Germinal center (tissue), 1 donor: ENCODE measurements at places on chromosomes 5 and 9.

DNA sequence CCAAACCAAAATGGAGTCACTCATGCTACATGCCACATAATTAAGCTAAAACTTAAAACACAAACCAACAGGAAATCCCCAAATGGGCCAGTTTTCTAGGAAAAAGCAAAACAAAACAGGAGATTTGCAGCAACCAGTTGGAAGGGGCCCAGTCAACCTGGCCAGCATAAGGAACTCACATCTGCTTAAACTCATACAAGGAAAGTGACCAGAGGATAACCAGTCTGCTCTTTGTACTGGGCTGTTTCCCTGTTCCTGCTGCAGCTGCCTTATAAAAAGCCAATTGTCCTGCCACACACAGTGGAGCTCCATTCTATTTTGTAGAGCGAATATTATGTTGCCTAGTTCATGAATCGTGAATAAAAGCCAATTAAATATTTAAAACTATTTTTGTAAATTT, 29.5 kb upstream of the PTPDC1 start:
- no peak for DNase-seq

DNA sequence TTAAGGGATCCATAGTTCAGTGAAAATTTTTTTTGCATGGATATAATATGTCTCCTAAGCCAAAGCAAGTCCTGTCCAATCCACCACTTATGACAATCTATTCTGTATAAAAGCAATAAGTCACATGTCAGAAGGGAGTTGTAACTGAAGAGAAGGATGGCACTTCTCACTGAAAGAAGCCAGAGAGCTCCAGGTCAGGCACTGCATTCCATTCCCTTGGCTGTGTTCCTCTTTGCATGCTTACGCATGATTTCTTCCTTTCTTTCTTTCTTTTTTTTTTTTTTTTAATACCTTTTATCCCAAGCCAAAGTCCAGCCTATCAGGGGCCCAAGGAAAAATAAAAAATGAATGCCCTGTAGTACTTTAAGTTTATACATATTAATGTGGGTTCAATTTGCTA, 39.8 kb downstream of the MAMDC2 start:
- DNase-seq, result no peak

DNA sequence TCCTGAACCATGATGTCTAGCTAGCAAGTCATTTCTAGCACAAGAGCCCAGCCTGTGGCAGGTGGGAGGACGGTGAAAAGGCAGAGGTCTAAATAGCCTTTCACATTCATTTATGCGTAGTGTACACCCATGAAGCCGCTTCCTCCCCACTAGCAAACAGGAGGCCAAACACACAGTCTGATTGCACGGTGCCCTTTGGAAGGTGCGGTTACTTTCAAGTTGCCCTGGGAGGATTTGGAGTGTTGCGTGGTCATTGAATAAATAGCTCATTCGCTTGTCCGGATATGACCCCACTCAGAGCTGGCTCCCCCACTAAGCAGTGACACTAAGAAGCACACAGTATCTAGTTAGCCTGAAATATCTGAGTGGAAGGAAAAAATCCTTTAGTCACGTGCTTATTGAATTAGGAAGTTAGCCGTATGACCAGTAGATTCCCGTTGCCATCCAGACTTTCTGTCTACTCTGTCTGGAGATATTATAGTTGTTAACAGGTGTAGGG, 664 bp upstream of the ARSB start:
- DNase-seq, result peak; percentile 46

DNA sequence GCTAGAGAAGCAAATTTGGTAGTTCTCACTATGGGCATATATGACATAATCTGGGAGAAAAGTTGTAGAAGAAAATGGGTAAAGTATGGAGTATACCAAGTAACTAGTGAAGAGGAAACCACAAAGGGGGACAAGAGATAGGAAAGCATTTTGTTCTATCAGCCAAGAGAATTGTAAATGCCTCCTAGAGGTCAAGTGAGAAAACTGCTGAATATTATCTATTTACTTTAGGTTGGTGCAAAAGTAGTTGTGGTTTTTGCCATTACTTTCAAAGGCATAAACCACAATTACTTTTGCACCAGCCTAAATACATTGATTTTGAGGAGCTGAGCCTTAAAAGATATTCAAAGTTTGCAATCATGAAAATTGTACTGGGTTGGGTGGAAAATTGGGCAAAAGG, 126.7 kb upstream of the GRHPR start:
- DNase-seq, result no peak

DNA sequence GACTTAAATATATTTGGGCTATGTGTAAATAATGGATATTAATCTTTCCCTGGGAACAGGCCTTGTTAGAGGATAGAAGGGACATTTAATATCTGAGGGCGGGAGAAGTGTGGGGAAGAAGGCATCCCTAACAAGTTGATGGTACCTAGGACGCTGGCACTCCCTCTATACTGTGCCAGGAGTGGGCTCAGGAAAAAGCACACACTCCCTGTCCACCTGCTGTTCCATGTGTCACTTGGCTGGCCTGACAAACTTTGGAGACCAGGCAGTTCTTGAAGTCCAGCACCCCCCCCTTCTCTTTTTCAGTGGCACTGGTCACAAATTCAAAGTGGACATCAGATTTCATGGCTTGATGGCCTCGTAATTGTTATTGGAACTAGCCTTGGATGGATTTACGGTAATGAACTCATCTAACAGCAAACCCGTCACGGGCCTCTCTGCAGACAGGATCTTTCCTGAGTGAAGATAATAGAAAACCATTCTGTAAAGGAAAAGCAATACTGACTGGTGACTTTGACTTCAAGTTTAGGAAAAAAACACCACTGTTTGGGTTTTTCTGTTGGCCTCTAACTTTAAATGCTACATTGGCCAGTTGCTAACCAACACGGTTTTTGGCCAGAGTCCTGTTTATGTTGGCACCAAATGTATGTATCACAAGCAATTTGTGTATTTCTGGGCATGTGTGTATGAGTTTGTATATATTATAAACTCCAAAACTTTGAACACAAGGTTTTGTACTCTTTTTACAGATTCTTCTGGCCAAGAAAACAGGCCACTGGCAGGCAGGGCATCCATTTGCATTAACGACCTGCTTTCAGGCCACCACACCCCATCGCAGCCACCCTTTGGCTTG, 552.6 kb downstream of the CCDC171 start:
- no peak for DNase-seq

GRCh38 chr9:126861707-126862103, 1.3 kb downstream of the ZBTB34 start:
- no peak for DNase-seq

- no peak for DNase-seq
Measured at GRCh38 chr9:113568081-113568435, 104.5 kb downstream of the RGS3 start.

DNA sequence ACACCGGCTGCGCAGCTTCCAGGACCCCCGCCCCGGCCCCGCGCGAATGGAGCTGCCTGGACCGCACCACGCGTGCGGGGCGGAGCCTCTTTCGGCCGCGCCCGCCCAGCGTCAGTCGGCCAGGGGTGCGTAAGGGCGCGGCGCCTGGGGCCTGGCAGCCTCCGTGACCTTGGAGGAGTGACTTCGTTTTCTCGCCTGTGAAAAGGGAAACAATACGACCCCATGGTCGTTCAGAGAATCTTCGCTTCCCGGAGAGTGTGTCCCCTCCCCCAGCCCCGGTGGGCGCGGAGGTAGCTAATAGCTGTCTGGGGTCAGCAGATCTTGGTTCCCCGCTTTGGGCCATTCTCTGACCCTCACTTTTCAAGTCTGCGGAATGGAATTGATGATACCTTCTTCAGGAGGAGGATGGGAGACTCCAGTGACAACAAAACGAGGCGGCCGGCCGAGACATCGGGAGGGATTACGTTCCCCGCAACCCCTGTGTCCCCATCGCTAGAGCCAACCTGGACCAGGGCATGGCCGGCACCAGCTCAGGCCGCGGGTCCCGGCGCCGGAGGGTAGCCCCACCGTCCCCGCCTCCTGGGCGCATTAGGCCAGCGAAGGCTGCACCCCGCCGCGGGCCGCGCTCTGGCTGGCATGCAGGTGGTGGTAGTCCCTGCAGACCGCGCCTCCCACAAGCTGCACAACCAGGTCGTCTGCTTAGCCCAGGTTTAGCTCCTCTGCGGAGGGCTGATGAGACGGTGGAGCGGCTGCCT, 5.5 kb upstream of the CDHR2 start:
- peak; percentile 56 for DNase-seq

- DNase-seq, result peak; percentile 64
Measured at GRCh38 chr5:142145106-142145900, 36.7 kb downstream of the NDFIP1 start.

GRCh38 chr9:129586685-129587084, 34.2 kb downstream of the C9orf50 start:
- DNase-seq, result no peak

- no peak for DNase-seq
Measured at GRCh38 chr5:95181644-95182043, 103.2 kb downstream of the MCTP1 start.

DNA sequence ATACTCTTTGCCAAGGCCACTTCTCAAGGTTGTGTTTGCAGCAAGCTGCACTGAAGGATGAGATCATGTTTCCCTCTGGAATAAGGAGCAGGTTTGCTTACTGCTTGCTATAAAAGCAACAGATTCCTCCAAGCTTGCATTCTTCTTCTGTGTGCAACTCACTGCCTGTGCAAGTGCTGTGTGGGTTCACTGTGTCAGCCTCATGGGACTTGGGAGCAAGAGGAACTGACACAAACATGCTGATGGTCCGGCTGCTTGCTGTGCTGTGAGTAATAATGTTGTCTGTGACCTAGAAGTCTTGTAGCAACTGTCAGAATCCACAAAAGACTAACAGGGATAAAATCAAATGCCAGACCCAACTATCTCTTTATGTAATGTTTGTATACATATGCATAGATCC, 33.6 kb upstream of the SHC3 start:
- no peak for DNase-seq

GRCh38 chr5:62198421-62198820, 107.6 kb upstream of the KIF2A start:
- no peak for DNase-seq

GRCh38 chr9:78029551-78030295, 1.9 kb downstream of the GNAQ start:
- no peak for DNase-seq

GRCh38 chr5:168580227-168580508, 1.0 kb upstream of the PANK3 start:
- DNase-seq, result no peak

- DNase-seq, result no peak
Measured at GRCh38 chr5:135027266-135027696, 6.7 kb downstream of the PITX1 start.

GRCh38 chr9:19922476-19923118, 133.8 kb upstream of the SLC24A2 start:
- no peak for DNase-seq

GRCh38 chr9:76027861-76028260, 137.4 kb downstream of the PCSK5 start:
- no peak for DNase-seq

DNA sequence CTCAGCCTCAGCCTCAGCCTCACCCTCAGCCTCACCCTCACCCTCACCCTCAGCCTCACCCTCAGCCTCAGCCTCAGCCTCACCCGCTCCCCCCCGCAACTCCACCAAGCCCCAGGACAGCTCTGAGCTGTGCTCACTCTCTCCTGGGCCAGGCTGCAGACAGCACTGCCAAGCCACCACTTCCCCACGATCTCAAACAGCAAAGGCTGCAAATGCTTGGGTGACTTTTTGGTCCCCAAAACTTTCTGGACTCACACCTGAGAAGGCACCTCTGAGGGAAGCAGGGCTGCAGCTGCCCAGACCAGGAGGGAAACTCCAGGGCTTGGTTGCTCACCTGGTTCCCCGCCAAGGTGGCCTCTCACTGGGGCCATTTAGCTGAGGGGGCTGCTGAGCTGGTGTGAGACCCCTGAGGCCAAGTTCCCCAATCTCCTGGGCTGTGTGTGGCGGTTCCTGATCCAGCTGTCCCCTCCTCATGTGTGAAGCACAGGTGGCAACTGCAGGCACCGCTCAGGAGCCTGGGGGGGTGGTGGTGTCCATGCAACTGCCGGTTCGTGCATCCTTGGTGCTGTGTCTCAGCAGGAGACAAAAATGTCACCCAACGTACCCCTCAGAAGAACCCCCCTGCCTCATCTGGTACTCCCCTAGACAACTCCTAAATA, 17.8 kb downstream of the MRPL36 start:
- no peak for DNase-seq

DNA sequence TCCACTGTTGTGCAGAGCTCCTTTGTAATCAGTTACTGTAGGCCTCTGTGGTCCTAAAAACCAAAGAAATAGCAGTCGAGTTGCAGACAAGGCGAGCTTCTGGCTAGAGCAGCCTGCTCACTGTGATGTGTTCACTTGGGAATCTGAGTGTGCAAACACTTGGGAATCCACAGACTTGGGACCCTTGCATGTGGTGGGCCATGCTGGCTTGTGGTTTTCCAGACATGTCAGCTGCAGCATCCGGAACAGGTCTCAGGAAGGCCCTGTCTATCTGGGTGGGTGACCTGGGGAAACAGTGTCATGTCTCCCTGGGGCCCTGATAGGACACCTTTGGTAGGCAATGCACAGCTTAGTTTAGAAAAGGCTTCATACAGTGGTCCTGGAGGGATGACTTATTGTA, 66.4 kb downstream of the WWC1 start:
- DNase-seq, result no peak

DNA sequence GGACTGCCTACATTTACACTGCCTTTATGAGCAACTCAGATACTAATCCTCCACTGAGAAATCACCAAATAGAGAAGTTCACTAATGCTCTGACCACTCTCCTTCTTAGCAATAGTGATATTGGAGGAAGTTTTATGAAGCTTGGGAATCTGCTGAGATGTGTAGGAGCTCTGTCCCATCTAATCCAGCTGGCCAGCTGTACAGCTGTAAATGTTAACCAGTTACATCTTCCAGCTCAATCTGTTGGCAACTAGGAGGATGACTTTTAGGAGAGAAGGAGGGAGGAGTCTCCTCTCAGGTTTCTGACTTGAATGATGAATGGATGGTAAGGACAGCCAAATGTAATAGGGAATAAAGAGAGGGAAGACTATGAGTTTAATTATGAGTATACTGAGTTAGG, 36.3 kb upstream of the LRRC19 start:
- DNase-seq, result no peak

- no peak for DNase-seq
Measured at GRCh38 chr9:76741524-76741923, 22.7 kb upstream of the PCA3 start.

- no peak for DNase-seq
Measured at GRCh38 chr5:57028161-57028560, 76.2 kb upstream of the MIER3 start.

DNA sequence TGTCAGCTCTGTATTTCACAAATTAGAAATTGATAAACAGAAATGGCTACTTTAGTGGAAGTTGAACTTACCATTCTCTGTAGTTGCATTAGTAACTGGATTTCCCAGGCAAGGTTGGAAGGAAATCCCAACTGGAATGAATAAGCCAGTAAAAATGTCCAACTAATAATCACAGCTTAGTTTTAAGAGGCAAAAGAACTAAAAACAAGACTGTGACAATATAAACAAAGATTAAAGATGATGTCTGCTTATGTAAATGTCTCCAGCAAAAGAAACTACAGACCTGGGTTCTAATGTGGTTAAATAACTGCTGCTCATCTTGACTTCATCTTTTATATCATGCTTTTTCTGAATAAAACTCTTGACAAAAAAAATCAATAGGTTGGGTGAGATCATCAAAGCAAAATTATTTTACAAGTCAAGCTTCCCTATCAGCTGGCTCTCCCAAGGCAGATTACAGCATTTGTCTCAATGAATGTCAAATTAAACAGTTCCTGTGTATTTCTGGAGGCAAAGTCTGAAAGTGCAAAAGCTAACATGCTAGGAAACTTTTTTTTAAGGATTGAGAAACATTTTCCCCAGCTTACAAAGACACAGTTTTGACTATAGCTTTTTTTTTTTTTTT, 62.3 kb upstream of the HMHB1 start:
- no peak for DNase-seq
